ENCODE measurements at places on chromosomes 12 and 14.

DNA sequence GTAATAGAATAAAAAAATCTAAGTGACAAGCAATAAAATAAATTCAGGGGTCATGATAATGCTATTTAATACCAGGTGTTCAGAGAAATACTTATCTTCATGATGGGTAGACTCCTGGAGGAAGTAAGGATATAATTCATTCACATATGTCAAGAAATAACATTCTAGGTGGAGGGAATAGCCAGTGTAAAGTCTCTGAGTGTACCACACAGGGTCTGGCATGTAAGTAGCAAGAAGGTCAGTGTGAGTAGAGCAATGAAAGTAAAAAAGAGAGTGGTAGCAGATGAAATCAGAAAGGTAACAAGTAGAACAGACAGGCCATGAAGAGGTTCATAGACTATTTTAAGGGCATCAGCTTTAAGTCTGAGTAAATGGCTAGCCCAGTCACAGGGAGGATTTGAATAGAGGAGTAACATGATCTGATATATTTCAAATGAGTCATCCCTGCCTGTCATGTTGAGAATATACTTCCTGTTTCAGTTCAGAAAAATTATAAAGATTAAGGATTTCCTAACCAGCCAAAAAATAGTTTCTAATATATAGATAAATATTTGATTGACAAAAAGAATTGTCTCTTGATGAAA, 519.9 kb downstream of the C12orf50 start:
- DNase-seq: no peak

DNA sequence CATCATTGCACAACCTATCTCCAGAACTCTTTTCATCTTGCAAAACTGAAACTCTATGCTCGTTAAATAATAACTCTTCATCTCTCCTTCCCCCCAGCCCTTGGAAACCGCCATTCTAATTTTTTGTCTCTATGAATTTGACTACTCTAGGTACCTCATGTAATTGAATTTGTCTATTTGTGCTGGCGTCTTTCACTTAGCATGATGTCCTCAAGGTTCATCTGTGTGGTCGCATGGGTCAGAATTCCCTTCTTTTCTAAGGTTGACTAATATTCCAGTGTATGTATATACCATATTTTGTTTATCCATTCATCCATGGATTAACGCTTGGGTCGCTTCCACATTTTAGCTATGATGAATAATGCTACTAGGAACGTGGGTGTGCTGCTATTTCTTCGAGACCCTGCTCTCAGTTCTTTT, 80.1 kb downstream of the PLXNC1 start:
- no peak for DNase-seq

DNA sequence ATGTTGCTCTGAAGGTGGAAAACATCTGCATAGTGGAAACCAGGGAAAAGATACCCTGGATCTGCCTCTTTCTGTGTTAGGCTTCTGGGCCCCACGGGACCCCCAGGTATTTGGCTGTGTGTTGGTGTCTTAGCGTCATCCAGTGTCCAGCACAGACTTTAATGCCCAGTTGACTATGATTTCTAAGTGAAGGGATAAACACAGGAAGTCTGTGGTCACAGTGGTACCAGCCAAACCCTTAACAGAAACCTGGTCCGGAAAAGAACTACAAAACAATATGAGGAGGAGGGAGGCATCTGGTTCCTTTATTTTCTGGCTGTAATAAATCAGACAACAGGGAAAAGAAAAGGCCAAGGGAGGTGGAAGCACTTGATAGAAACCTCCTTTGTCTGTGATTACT, 56.4 kb downstream of the CMKLR1 start:
- no peak for DNase-seq

DNA sequence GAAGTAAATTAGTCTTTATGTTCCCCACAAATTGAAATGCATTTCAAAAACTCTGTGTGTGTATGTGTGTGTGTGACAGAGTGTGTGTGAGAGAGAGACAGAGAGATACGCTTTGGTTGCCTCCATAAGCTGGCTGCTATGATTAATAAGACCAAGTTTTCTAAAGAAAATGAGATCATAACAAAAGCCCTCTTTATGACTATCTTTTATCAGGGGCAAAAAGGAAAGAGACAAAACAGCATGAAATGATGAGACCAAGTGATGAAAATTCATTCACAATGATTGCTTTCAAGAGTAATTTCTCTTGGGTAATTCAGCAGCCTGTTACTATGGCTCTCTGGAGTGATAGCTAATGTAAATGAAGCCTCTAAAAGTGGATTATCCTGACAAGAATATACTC, 277.6 kb upstream of the PLEKHG7 start:
- DNase-seq: no peak

DNA sequence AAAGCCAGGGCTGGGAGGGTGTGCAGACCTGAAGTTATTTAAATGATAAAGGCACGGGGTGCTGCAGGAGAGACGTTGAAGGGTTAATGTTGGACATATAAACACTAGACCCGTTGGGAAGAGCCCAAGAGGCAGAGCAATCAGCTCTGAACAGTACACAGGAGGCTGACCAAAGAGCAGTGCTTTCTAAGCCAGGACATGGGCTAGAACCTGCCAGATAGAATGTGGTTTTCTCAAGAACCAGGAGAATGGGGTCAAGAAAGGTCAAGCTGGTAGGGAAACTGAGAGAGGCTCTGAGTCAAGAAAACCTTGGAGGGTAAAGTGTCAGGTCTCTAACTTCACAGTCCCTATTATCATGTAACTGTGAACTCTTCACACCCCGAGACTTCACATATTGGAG, 143.2 kb upstream of the EEA1 start:
- no peak for DNase-seq

Measured in islet precursor cell (in vitro differentiated cells).